Ecto neural progenitor cell (in vitro differentiated cells): ENCODE measurements at places on chromosomes 7 and 10.

DNA sequence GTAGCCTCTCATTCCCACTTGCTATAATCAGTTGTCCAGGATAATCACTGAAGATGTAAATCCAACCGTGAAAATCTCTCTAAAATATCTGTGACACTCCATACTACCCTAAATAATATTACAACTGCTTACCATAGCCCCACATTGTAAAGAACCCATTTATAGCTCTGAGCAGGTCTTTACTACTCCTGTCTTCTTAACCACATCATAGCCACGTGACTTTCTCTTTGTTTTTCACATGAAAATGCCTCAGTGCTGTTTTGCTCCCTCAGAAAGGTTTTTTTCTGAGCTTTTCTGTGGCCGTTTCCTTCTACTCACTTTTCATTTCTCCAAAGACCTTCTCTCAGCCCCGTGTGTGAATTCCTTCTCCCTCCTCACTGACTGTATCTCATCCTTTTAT, 662.2 kb upstream of the ADARB2 start:
- no peak for DNase-seq

- no peak for DNase-seq
Observed at GRCh38 chr7:21640105-21640504, 97.3 kb downstream of the DNAH11 start.

DNA sequence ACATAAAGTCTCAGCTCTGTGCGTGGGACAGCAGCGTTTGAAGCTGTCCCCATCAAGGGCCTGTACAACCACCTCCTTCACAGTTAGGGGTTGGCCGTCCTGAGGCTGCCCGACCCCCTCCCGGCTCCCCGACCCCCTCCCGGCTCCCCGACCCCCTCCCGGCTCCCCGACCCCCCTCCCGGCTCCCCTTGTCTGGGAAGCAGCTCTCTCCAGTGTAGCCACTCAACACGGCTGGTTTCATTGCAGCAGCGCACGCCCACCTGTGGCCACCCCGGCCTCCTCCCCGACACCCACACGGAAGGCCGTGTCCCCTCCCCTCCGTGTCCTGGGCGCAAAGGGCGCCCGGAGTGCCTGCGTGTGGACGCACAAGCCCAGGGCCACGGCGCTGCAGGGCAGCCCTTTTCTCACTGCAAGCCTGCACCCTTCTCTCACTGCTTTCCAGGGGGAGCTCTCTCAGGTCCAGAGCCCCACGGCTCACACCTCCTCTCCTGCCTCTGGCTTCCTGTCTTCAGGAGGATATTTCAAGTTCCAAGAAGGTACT, 20.9 kb upstream of the FAM20C start:
- no peak for DNase-seq

GRCh38 chr10:30848396-30849032, 183.2 kb downstream of the ZNF438 start:
- no peak for DNase-seq

DNA sequence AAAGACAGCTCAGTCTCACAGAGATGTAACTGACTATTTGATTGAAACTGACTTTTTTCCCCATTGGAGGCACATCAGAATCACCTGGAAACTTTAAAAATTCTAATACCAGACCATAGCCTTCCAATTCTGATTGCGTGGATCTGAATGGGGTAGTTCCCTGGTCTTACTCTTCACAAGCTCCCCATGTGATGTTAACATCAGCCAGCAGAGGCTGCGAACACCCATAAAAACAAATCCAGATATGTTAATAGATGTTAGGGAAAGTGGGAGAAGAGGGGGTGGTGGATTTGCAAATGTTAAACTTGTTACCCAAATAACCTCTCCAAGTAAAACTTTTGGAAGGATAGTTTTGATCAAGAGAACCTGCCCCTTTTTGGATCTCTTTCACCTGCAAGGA, 1133.4 kb downstream of the CNTNAP2 start:
- no peak for DNase-seq

- no peak for DNase-seq
Observed at GRCh38 chr10:103724771-103725170, 130.6 kb downstream of the SH3PXD2A start.

- DNase-seq: no peak
Observed at GRCh38 chr10:28250782-28251181, 52.1 kb downstream of the MPP7 start.

DNA sequence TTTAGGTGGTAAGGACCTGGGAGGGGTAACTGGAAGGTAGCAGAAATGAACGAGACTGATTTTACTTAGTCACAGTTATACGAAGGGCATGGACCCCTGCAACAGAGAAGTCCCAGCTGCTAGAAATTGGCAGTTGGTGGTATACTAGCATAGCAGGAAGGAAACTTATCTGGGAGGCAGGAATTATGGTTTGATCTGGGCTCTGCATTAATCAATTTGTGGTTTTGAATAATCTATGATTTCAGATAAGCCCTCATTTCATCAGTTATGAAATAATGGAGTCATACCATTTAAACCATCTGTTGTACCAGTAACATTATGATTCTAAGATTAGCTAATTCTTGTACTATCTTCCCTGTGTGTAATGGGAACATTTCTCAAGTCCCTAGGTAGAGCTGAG, 54.0 kb upstream of the TMEM229A start:
- DNase-seq: no peak

- DNase-seq: no peak
Observed at GRCh38 chr7:44693641-44694313, 54.9 kb upstream of the ZMIZ2 start.

DNA sequence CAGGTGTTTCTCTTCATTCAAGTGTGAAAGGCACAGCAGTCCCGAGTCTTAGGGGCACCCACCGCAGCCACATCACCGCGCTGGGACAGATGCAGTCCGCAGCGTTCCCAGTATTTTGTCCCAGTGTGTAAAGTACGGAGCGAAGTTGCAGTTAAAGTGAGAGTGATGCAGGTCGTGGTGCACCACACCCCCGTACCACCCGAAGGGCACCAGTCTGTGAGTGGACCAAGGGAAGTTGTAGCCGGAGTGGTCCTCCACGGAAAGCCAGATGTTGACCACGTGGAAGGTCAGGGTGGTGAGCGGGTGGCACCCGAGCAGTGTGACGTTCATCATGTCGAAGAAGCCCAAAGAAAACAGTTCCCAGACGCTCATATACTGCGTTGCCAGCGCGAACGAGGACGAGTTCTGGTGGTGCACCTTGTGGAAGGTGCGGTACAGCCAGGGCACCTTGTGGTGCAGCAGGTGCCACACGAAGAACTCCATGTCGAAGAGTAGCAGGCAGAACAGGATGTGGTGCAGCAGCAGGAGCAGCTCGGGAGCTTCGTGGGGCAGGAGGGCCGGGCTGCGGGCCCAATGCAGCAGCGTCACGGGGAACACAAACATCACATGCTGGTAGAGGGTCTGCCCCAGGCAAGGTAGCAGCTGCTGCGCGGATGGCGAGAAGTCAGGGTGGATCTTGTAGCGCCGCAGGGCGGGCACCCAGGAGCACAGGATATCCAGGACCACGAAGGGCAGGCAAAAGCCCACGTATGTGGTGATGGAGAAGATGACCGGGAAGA, 526 bp downstream of the CH25H start:
- no peak for DNase-seq

GRCh38 chr10:4242561-4243035, 457.6 kb upstream of the KLF6 start:
- DNase-seq: no peak

DNA sequence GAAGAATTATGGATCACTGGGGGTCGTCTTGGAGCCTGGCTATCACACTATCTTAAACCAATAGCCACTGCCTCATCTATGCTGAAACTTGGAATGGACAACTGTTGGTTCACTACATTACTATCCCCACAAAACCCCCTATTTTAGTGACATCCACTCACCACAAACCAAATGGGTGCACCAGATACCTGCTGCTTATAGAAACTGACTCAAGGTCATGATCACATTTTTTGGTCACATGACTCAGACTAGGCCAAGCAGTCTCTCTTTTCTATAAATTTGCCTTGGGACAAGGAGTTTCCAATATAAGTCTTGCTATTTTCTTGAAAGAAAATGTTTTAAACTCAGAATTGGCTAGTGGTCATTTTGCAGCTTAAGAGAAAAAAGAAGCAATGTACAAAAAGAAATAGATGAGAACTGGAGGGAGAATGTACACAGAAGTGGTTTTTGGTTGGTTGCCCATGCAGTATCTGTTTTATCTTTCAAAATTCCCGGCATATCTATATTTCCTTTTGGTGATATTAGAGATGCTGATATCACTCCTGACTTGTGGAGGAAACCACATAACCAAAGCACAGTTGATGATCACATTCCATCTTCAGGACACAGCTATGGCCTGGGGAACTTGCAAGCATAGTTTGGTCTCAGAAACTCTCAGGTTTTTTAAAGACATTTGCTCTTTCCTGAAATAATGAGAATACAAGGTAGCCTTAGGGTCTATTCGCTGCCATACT, 85.2 kb upstream of the CACNA2D1 start:
- DNase-seq: no peak

DNA sequence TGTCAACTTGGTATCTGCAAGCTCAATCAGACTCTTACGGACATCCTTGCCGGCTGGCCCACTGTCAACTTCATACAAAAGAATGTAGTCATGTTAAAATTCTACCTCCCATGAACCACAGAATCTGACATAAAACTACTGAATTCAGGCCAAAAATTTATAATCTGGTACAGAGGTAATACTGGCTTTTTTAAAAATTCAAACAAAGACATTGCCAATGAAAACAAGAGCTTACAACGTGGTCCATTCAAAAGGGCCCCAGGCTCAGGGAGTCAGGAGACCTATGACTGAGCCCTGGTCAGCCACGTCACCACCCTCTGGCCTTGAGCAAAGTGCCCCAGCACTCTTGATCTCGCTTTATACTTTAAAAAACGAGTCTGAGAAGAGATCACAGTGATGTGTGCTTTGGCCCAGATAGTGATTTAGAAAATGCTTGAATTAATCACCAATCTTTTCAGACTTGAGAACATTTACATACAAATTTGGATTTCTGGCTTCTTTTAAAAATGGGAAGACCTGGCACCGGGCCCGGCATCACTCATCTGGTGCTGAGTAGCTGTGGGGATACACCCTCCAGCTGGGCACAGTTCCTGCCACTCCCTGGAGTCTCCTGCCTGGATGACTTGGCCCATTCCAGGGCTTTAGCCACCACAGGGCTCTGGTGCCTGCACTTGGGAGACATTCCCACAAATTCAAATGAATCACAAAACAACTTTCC, 94.1 kb downstream of the PIP4K2A start:
- DNase-seq: no peak

- DNase-seq: no peak
Observed at GRCh38 chr10:16518822-16519221, 2.9 kb downstream of the C1QL3 start.

GRCh38 chr10:52346394-52347326, 32.6 kb downstream of the DKK1 start:
- no peak for DNase-seq

DNA sequence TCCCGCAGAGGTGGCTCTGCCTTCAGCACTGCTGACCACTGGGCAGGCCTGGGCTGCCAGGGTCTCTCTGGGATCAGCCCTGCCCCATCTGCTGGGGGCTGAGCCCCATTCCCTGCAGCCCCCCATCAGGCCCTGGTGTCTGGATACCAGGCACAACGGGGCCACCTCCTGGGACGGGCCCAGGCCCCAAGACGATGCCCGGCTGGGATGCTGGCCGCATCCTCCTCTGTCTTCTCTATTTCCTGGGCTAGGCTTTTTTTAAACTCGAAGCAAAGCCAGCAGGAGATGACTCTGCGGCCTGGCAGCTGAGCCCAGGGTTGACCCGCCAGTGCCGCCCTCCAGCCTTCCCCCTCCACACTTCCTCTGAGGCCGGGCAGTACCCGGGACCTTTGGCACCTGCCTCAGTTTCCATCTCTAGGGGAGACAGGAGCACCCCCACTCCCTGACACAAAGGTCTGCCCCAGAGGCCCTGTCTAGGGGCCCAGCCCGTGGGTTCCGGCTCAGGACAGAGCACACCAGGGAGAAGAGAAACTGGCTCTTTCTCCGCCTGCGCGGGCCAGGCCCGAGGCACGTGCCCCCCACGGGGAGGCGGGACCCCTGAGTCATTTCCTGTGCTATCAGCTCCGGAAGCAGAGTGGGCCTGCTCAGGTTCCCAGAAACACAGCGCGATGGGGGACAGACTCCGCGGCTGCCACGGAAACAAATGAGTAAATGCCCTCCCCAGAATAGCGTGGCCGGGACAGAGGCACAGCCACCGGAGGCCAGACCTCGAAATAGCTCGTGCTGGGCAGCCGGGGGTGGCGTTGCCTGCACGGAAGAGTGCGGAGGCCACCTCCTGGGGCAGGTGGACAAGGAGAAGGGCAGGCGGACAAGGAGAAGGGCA, 84.6 kb upstream of the PDGFA start:
- DNase-seq: no peak

DNA sequence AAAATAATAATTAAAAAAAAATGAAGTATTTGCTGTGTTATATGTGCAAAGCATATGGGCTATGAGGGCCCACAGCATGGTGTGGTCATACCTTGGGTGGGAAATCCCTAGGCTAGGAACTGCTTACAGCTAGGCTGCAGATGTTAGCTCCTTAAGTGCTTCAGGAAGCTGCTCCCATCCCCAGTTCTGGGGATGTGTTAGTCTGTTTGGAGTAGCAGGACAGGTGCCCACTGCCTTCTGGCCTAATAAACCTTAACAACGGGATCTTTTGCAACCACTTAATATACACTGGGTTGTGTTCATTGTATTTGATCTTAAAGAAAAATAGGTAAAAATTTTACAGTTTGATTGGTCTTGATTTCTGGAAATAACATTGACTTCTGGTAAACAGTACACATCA, 46.3 kb downstream of the HK1 start:
- DNase-seq: no peak

- no peak for DNase-seq
Observed at GRCh38 chr10:42707234-42707633, 68.9 kb upstream of the ZNF33B start.

DNA sequence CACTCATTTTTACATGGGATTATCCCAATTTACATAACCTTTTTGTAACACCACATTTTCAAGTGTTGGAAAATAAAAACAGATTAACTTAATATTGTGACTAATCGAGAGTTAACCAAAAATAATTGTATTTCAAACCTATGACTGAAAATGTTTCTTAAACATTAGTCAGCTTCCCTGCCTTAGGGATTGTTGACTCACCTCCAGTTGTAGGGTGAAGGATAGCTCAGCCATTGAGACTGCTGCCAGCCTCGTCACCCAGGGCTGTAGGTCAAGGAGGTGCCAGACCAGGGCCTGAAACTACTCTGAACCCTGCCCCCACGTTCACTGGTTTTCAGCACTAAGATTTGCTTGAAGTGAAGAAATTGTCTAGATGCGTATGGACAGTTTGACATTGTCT, 351.2 kb downstream of the GFRA1 start:
- no peak for DNase-seq
